ENCODE measurements at places on chromosomes 5 and 9.

DNA sequence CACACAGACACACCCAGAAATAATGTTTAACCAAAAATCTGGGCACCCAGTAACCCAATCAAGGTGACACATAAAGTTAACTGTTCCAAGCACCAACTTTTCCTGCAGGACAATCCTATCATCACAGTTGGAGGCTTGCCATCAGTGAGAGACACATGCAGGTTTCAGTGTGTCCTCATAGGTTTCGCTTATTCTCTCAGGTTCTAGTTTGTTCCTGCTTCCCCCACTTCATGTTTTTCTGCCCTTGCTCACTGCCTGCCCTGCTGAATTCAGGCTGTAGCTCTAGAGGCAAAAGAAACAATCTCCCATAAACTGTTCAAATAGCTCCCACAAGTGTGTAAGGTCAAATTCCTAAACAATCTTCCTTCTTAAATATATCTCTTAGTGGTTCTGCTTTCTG, 20.0 kb upstream of the SHISAL2B start:
- no peak for DNase-seq

DNA sequence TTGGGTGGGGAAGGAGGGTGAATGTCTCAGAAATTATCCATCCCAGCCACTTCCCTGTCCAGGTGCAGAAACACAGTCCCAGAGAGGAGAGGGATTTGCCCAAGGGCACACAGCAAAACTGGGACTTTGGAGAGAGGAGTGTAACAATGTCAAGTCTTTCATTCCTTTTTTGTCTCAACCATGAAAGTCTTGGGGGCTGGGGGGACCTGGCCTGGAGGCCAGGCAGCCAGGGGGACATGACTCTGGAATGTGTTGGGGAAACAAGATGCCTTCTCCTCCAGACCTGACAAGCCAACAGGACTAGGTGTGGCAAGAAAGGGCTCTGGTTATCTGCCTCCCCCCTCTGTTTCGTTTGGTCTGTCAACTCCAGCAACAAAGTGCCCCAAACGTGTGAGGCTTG, 13.9 kb upstream of the HAND1 start:
- DNase-seq, result no peak

GRCh38 chr9:137228506-137228967, 1.2 kb downstream of the RNF224 start:
- no peak for DNase-seq

DNA sequence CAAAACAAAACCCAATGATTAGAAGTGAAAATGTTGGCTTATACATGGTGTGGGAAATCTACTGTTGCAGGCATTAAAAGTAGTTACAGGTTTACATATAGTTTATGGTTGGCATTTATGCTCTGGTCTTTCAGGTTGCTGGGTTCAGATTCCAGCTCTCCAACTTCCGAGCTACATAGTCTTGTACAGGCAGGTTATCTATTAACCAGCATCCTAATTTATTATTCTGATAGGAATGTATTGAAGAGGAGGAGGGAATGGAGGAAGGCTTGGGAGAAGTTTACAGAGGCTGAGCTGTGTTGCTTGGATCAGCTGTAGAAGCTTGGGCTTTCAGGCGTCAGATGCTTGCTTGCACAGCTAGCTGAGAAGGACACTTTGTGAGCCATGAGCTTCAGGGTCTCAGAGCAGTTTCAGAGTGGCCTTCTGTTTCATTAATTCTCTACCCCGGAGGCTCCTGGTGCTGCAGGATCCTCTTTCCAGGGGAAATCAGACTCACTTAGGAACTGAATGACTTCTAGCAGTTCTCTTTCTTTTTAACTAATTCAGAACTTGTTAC, 11.7 kb upstream of the ERBIN start:
- DNase-seq, result no peak

GRCh38 chr5:128613128-128613527, 75.1 kb upstream of the FBN2 start:
- DNase-seq, result no peak

DNA sequence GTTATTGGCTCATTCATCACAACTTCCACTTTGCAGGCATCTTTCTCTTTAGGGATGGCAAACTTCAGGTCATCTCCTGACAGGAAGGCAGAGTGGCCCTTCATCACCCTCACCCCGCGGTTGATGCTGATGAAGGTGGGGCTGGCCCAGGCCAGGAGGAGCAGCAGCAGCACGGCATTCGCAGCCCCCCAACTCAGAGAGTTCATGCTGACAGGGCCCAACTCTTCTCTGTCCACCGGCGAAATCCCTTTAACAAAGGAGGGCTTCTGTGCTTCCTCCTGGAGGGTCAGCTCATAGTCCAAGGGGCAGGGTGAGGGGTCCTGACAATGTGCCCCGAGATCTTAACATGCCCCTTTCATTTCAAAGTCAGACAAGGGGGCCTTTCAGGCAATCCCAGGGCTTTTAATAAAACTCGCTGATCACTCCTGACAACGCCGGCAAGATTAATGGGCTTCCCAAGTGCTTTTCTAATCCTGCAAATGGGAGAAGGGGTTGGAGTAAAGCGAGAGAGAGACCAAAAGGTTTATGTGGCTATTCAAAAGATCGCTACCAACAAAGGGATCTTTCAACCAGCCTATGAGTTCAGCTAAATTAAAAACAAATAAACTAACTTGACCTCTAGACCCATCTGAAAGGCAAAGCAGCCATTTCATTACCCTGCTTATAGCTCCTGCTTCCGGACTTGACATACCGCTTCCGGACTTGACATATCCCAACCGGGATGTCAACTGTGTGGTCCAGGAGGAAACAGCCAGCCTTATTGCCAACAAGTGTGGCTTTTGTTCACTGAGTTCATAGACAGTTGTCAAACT, 41.2 kb downstream of the FREM1 start:
- DNase-seq, result no peak

GRCh38 chr9:99023831-99024230, 80.1 kb downstream of the COL15A1 start:
- no peak for DNase-seq

- no peak for DNase-seq
Measured at GRCh38 chr5:139341187-139341688, 416 bp upstream of the PAIP2 start.

DNA sequence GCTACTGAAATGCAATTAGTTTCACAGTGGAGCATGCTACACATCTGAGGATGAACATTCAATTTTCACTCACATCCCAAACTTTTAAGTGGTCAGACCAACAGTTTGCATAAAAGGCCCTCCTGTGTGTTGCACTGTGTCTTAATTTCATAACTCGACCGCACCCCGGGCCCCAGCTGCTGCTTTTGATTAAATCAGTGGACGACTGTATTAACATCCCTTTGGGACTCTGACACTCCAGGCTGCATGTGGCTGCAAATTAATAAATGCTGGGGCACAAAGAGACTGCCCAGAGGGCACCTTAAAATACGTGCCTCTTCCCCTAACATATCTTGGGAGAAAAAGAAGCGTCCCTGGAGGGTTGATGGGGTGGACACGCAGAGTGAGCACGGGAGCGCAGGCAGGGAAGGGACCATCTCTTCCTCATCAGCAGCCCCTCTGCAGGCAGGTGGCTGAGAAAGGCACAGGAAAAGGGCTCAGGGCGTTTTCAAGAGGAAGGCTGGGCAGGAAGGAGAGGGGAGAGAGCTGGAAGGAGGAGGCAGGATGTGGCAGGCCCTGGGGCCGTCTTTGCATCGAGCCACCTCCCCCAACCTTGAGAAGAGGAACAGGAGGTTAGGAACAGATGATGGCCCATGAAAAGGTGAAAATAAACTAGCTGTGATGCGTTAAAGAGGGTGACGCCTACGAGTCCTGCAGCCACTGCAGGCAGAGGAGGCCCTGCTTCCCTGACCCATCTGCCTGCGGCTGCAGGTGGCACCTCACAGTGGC, 18.6 kb downstream of the MED10 start:
- DNase-seq, result peak; percentile 31

DNA sequence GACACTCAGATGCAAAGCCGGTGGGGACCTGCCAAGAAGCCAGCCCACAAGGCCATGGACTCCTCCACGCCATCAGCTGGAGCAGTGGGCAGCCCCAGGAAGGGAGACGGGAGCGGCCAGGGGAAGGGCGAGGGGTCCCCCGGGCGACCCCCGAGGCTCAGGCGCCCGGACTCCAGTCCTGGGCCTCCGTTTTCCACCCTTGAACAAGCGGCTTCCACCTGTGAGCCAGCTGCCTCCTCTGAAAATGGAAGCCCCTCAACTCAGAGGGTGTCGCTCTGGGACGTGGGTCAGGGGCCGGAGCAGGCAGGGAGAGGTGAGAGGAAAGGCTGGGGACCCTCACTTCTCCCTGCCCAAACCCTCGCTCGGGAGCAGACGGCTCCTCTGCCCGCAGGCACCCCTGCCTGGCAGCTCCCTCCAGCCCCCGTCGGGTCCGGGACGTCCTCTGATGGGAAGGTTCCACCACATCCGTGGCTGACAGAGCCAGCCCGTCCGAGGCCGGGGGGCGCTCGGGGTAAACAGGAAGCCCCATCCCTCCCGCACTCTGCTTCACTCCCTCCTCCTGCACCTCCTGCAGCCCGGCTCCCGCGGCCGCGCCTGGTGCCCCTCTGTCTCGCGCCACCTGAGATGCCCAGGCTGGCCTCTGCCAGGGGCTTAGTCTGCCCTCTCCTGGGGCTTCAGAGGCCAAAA, 3.7 kb upstream of the EGFL7 start:
- no peak for DNase-seq

DNA sequence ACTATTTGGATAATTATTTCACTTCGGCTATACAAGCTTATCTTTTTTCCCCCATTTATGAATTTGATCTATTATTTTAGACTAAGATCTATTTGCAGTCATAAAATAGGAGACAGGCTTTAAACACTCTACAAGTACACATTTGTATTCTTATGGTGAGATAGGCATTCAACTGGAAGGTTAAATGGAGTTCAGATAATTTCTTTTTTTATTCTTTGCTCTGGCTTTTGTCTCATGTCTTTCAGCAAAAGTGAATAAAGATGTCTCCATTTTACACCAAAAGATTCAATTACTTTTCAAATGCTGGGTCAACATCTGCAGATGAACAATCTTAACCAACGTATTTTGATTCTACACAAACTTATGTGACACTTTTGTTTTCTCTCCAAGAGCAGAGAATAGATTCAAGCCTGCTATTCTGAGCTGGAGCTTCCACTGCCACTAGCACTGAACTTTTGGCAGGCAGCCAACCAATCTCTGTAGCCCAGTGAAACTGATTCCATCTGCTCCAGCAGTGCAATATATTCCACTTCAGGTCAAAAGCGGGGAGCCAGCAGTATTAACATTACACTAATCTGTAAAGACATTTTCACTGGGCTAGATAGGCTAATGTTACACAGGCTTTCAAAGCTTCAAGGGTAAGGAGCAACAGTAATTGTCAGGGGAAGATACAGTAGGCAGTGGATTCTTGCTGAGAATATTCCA, 452.0 kb upstream of the ZNF608 start:
- DNase-seq, result no peak

DNA sequence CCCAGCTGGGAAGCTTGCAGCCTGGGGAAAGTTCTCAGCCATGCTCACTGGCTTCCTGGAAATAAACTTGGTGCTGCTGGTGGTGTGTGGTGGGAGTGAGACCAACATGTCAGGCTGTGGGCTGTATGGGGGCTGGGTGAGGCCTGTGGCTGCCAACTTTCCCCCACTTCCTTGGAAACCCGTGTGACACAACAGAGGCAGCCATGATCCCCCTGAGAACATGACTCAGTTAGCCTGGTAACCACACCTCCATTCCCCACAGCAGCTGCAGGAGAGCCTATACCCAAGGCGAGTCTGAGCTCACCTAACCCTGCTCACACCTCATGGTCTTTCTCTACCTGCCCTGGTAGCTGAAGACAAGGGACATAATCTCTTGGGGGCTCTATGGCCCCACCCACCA, 72.7 kb upstream of the RGMB start:
- no peak for DNase-seq

DNA sequence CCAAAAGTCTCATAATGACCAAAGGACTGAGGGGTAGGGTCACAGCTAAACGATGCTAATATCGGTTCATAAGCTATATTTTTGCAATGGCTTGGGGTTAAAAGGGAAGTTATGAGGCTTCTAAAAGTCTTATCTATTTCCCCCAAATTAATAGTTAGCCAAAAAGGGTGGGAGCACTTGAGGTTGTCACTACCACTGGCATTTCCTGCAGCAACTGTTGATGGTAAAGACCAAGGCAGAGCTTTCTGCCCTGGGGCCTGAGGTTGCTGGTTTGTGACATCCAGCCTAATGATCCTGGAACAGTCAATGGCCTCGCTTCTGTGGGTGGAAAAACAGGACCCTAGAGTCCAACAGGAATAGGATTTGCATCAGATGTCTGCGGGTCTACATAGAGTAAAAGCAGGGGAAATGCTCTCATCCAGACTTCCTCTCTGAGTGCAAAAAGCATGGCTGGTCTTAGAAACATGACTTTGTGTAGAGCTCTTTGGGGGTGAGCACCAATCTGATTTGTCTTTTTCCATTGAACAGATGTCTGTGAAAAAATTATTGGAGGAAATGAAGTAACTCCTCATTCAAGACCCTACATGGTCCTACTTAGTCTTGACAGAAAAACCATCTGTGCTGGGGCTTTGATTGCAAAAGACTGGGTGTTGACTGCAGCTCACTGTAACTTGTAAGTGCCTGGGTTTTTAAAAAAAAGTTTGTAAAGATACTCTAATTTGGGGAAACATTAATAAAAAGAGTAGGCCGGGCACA, 2.7 kb downstream of the GZMA start:
- no peak for DNase-seq
